ENCODE measurements at places on chromosomes 1 and 21.

- no peak for DNase-seq
These were observed 156.0 kb downstream of the RERE start for GRCh38 chr1:8661185-8662110.

GRCh38 chr21:33136847-33137502, 67.0 kb downstream of the OLIG1 start:
- DNase-seq = no peak

- no peak for DNase-seq
These were observed 110.4 kb upstream of the C21orf91 start for GRCh38 chr21:17929510-17929909.

GRCh38 chr1:66998972-66999371, 55.0 kb downstream of the SLC35D1 start:
- no peak for DNase-seq

DNA sequence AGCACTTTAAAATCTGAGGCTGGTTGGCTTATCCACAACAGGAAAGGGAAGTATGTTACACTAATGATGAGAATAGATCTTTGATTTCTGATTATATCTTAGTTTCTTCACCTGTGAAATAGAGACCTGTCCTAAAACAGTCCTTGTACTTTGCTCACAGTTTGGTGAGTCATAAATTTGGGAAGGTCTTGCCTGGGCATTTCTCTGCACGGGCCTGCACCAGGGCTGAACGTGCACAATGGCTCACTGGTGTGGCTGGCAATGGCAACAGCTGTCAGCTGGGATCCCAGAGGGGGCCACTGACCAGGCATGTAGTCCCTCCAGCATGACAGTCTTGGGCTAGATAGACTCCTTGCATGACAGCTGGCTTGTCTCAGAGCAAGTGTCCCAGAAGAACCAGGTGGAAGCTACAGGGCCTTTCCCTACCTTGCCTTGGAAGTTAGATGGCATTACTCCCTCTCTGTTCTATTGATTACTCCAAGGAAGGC, 367.4 kb downstream of the DISC1 start:
- DNase-seq = no peak

DNA sequence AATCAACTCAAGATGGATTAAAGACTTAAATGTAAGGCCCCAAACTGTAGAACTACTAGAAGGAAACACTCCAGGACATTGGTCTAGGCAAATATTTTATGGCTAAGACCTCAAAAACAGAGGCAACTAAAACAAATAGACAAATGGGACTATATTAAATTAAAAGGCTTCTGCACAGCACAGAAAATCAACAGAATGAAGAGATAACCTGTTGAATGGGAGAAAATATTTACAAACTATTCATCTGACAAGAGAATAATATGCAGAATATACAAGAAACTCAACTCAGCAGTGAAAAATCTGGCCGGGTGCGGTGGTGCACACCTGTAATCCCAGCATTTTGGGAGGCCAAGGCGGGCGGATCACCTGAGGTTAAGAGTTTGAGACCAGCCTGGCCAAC, 84.1 kb upstream of the HNRNPU start:
- DNase-seq = no peak

GRCh38 chr1:203663294-203663693, 36.7 kb downstream of the ATP2B4 start:
- DNase-seq = no peak

DNA sequence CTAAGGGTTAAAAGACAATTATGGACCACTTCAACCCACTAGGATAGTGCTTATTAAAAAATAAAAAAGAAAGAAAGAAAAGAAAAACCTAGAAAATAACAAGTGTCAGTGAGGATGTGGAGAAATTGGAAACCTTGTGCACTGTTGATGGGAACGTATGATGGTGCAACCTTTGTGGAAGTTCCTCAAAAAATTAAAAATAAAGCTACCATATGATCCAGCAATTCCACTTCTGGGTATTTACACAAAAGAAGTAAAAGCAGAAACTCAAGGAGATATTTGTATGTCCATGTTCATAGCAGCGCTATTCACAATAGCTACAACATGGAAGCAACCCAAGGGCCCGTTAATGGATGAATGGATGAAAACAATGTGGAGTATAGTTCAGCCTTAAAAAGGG, 115.2 kb upstream of the ATP1A1 start:
- no peak for DNase-seq

GRCh38 chr21:39033878-39034589, 149.2 kb downstream of the PSMG1 start:
- DNase-seq = no peak

DNA sequence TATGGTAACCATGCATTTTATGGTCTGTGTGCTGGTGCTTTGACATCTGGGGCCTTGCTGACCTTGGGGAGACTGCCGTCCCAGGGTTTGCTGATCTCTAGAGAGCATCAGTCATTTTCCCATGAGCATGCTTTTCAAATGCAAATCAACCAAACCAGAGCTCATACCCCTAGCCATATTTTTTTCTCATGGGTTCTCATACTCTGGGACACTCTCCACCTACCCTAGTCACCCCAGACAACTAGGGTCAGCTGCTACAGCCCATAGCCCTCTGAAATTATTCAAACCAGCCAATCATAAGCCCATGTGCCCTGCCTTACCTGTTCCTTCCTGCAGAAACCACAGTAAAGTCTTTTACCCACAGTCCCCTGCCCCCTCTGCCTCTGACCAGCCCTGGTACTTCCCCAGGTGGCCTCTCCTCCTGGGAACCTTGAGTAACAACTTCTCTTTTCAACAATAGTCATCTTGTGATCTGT, 132.0 kb downstream of the MAP3K21 start:
- no peak for DNase-seq

DNA sequence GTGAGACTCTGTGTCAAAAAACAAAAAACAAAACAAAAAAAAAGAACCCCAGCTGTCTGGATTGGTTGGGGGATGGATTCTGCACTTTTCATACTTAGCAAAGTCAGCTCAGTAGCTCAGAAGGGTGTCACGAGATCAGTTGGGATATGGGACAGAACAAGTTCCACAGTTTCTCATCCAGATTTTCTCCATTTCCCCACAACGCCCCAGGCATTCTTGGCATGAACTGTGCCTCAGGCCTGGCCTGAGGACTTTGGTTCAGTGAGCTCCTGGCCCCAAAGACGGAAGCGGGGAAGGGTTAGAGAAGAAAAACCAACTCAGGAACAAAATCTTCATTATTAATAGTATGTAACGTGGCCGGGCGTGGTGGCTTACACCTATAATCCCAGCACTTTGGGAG, 1.9 kb downstream of the AKR7A2 start:
- no peak for DNase-seq

- no peak for DNase-seq
These were observed 2.6 kb upstream of the FCRLB start for GRCh38 chr1:161718559-161719324.

DNA sequence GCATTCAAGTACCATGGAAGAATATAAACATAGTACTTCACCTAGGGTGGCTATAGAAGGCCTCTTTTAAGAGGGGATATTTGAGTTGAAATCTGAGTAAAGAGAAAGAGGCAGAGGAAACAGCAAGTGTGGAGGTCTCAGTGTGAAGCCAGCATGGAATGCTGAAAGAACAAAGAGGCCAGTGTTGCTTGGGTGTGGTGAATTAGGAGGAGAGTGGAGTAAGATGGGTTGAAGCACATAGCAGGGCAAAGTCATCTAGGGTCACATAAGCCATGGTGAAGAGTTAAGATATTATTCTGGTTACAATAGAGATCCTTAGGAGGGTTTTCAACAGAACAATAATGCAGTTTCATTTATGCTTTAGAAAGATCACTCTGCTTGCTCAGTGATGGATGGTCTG, 37.5 kb downstream of the C1orf141 start:
- DNase-seq = no peak

GRCh38 chr1:153832293-153832692, 57.1 kb downstream of the SLC27A3 start:
- DNase-seq = no peak

DNA sequence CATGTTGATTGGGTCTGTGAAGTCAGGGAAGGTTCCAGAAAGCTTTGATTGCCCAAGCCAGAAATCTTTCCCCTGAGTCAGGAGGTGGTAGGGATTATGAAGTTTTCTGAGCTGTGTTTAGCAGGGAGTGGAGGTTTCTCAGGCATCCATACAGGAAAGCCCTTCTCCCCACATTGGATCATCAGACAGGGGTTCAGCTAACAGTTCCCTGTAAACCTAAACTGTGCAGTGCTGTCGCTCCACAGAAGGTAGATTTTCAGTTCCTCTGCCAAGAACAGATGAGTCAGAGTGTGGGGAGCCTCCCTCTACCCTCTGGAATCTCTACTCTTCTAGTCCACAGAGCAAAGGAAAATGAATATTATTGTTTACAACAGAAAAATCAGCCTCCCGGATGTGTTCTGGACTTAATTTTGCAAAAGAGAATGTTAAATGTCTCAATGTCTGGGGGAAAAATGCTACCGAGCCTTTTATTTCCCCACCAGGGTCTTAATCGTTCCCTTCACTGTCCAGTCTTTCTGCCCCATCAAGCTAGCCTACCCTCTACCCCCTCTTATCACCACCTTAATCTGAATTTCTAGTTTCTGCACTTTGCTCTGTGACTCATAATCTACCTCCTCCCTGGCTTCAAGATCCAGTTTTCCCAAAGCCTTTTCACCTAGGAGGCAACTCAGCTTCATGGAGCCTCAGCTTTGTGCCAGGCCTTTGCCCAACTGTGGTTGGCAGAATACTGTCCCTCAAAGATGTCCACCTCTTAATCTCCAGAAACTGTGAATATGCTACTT, 355.6 kb downstream of the PRDM2 start:
- DNase-seq = no peak

- no peak for DNase-seq
These were observed 56.5 kb downstream of the IRF2BP2 start for GRCh38 chr1:234553240-234554188.

DNA sequence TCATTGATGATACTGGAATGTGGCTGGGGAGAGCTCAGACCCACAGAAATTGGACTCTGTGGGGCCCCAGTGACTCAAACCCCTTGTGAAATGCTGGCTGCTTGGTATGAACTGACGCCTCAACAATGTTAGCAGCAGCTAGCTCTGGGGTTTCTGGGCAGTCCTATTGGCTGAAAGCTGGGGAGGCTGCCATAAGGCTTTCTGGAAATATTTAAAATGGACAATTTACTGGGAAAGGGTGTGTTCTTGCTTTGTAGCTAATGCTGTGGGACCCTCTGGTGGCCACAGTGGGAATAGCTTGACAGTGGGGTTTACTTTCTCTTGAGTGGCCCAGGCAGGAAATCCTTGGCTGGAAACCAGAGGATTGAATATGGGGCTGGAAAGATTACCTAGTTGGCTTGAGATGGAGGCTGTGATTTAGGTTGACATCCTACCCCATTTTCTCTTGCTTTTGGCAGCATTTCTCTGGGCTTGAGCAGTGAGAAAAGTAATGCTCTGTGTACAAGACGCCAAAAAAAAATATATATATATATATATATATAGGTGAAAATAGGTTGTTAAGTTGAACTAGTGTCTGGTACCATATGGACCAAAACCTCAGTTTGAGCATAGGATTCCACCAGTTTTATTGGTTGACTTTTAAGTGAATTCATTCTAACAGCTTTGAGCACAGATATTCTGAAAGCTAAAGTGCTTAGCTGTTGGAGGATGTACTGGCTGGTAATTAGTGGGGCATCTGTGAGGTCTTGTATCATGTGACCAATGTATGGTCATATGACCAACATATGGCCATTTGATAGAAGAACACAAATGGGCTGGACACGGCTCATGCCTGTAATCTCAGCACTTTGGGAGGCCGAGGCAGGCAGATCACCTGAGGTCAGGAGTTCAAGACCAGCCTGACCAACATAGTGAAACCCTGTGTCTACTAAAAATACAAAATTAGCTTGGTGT, 8.2 kb upstream of the S100A10 start:
- DNase-seq = peak; percentile 86

GRCh38 chr1:83682132-83682531, 316.8 kb downstream of the TTLL7 start:
- DNase-seq = no peak

GRCh38 chr1:147625362-147625995, 44.8 kb downstream of the ACP6 start:
- no peak for DNase-seq

- no peak for DNase-seq
These were observed 159.0 kb upstream of the COL6A1 start for GRCh38 chr21:45822429-45823099.

- DNase-seq = no peak
These were observed 29.1 kb upstream of the ZNF281 start for GRCh38 chr1:200438911-200439310.

Measured in NCI-H460 (cell line).